ENCODE measurements at places on chromosomes 6 and 20.

GRCh38 chr6:71040043-71040442, 83.2 kb upstream of the B3GAT2 start:
- DNase-seq: no peak

GRCh38 chr6:21284706-21285105, 308.8 kb upstream of the SOX4 start:
- no peak for DNase-seq

DNA sequence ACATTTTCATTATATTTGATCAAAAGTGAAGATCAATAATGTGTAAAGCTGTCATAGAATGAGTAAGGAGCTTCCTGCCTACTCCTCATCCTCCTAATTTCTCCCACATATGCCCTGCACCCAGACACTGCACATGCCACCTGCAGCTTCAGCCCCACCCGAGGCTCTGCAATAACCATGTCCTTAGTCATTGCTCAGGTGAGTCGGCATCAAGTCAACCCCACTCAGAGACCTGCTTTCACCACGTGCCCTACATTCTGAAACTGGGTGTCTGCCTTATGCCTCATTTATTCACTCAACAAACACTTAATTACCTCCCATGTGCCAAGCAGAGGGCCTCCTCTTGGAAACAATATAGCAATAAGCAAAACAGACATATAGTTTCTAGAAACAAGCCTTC, 15.4 kb upstream of the TNFAIP3 start:
- DNase-seq: no peak

- DNase-seq: no peak
Observed at GRCh38 chr6:100657678-100658330, 193.1 kb upstream of the SIM1 start.

DNA sequence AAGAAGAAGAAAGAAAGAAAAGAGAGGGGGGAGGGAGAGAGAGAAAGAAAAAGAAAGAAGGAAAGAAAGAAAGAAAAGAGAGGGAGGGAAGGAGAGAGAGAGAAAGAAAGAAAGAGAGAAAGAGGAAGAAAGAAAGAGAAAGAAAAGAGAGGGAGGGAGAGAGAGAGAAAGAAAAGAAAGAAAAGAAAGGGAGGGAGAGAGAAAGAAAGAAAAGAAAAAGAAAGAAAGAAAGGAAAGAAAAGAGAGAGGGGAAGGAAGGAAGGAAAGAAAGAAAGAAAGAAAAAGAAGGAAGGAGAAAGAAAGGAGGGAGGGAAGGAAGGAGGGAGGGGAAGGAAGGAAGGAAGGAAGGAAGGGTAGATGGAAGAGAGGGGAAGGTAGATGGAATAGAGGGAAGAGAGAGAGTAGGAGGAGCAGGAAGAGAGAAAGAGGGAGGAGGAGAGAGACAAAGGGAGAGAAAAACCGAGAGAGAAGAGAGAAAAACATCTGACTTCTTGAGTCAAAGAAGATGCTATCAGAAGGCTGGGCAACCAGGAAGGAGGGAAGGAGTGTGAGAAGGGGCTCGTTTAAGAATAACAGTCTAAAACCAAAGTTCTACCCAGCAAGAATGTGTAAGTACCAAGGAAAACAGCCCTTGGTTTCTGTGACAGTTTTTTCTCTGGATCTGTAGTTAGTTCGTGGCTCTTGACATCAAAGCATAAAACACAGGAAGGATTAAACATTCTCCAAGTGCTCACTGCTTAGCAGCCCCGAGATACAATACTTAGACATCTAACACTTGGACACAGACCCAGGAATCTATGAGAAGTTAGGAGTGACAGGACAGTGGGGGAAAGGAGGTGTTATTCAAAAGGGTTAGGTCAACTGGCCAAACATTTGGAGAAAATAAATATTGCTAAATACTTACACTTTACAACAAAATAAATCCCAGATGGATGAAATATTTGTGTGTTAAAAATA, 131.9 kb upstream of the STMND1 start:
- no peak for DNase-seq

- DNase-seq: no peak
Observed at GRCh38 chr20:42678895-42679294, 510.8 kb downstream of the PTPRT start.

- peak; percentile 94 for DNase-seq
Observed at GRCh38 chr20:50071039-50071888, 41.7 kb downstream of the UBE2V1 start.

DNA sequence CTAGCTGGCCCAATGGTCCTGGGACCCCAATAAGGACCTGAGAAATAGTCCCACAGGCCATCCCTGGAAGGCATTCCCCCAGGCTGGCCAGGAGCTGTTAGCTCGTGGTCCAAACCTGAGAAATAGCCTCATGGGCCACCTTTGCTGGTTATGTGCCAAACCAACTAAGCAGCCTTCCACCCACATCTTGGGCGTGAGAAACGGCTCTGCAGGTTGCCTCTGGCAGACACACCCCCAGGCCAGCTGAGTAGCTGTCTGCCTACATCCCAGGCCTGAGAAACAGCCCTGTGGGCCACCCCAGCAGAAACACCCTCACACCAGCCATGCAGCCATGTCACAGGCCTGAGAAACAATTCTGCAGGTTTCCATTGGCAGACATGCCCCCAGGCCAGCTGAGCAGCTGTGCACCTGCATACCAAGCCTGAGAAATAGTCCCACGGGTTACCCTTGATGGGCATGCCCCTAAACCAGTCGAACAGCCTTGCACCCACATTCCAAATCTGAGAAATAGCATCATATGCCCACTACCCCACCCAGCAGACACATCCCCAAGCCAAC, 567.8 kb upstream of the ID4 start:
- DNase-seq: no peak

Measured in GM10248 (cell line).